Fibroblast of upper back skin (primary cell): ENCODE measurements at places on chromosomes 1 and 21.

DNA sequence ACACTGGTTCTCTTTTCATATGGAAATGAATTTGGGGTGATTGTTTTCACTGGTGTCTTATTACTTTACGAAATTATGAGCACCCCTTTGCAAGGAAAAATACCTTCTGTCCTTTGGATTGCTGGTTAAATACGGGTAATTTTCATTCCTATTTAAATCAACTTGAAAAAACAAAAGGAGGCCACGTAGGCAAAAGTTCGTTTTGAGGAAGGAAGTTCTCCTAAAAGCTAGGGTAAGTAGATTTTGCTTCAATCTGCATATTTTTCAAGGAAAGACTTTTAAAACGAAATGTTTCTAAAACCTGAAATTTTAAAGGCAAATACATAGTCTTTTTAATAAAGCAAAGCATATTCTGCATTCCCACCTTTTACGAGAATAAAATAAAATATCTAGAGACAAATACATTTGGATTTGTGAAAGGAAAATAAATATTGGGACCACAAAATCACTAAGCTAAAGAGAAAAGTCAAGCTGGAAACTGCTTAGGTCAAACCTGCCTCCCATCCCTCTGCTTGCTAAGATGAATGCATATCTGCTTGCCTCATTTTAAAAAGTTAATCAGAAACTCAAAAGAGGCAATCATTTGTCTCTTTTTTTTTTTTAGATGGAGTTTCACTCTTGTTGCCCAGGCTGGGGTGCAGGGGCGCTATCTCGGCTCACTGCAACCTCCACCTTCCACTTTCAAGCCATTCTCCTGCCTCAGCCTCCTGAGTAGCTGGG, 70.9 kb upstream of the ETS2 start:
- no peak for DNase-seq

GRCh38 chr21:26433386-26433785, 139.7 kb downstream of the CYYR1 start:
- DNase-seq = no peak

DNA sequence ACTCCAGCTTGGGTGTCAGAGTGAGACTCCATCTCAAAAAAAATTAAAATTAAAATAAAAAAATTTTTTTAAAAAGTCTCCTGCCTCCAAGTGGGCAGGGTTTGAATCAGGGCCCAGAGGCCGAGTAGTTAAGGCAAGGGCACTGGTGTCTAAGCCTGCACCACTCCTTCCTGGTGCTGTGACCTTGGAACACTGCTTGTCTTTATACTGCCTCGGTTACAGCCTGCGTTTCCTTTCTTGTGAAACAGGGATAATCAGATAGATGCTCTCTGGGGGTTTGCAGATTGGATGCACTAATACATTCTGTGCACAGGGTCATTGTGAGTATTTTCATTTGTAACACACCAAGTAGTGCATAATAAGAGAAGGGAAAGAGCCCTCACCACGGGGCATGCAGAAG, 58.4 kb upstream of the EFHD2 start:
- DNase-seq = no peak

DNA sequence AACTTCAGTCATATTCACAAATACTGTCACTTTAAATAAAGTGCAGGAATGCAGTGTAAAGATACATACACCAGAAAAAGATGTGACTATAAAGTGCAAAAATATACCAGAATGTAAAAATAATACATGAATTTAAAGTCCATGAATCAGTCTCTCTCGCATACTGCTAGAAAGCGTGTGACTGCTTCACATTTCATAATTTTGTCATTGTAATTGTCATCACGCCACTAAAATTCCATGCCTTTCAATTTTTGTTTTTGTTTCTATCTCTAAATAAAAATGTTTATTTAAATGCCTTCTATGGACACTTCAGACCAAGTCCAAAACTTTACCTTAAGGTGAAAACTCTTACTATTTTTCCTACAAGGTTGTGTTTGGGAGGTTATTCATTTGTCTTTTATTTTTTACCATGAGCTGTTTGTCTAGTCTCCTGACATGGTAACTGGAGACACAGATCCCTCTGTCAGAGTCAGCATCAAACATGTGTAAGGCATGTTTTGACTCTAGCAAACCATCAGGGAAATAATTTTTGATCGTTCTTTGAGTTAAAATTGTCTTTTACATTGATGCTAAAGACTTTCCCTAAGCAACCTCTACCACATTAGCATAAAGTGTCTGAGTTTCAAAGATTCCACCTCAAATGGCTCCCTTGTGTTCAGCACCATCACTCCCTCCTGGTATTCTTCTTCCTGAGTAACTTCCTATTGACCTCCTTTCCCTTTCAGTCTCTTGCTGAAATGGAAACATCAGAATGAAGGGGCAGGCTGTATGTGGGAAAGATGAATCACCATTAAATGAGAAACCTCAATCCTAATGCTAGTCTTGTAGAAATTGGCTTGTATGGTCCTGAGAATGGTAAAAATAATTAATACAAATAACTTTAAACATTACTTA, 14.0 kb upstream of the AIM2 start:
- DNase-seq = peak; percentile 65

DNA sequence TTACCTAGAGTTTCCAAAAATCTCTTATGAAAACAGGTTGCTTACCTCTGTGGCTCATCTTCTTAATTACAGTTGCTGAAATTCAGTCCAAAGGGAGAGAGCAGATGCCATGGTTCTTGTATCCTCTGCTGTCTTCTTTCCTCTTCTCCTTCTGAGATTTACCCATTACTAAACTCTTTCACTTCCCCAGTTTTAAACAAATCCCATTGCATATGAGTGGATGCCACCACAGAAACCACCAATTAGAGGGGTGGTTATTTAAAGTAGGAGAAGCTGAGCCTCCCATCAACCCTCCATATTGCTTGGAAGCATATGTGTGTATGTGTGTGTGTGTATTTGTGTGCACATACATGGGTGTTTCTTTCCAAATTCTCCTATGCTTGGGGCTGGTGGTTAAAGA, 128.5 kb upstream of the KCNK1 start:
- DNase-seq = no peak

- DNase-seq = no peak
These were observed 1203.9 kb downstream of the AMY1C start for GRCh38 chr1:104953555-104953954.

GRCh38 chr1:203621559-203622262, 4.9 kb upstream of the ATP2B4 start:
- no peak for DNase-seq

GRCh38 chr1:53134961-53135734, 7.3 kb downstream of the SLC1A7 start:
- no peak for DNase-seq

DNA sequence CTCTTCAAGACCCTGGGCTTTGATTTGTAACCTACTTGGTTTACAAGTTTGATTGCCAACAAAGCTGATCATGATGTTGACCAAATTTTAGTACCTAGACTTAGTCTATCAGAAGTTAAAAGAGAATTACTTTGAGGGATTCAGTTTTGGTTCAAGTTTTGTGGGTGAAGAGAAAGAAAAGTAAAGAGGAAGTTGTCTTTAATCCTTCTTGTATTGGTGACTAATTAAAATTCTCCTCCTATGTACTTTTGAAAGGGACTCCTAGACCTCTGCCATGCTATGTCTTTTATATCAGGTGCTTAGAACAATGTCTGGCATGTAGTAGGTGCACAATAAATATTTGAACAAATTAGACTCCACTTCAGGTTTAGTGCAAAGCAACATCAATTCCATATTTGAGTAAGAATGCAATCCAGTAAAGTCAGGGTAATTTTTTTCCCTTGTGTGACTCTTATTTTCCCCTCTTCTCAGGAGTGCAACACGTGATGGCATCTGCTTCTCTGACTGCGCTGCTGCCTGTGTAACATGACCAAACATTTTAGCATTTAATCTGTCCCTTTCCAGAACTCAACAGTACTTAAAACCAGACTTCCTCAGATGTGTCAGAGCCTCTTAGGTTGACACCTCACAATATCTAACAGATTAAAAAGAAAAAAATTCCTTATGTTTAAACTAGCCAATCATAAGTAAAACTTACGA, 41.1 kb upstream of the KCNQ4 start:
- peak; percentile 10 for DNase-seq

GRCh38 chr1:87203904-87204303, 124.8 kb upstream of the LMO4 start:
- DNase-seq = peak; percentile 73

DNA sequence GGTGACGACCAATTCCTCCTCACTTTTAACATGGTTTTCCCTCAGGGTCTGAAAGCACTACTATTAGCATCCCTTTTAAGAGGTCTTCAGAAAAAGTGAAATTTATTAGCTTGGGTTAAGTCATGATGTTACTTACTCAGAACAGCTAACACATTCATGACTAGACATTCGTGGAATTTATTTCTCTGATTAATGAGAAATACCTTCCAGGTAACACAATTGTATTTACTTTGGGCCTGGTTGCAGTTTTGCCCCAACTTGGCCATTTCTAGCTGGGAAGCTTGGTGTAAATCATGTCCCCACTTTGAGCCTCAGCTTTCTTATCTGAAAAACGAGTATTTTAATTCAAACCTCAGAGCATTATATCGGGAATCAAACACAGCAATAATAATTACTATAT, 119.2 kb upstream of the SPATA6 start:
- DNase-seq = no peak

- DNase-seq = no peak
These were observed 27.8 kb upstream of the MPC2 start for GRCh38 chr1:167964646-167965045.

- DNase-seq = peak; percentile 34
These were observed 127.8 kb upstream of the GREM2 start for GRCh38 chr1:240739754-240740153.

GRCh38 chr1:158121604-158122254, 59.0 kb upstream of the CD1D start:
- DNase-seq = peak; percentile 56

DNA sequence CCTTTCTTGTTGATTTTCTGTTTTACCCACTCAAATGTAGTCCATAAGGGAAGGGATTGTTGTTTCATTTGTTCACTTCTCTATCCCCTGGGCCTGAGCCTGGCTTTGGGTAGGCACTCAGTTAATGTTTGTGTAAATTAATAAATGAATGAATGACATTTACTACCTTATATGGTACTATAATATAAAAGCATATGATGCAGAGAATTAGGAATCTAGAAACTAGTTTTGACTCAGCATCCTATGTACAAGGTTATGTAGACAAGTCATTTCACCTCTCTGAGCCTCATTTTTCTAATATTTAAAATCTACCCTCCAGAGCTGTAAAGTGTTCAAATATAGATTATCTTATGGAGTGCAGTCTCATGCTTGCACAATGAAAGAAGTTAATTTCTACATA, 68.9 kb upstream of the S1PR1 start:
- DNase-seq = peak; percentile 23

DNA sequence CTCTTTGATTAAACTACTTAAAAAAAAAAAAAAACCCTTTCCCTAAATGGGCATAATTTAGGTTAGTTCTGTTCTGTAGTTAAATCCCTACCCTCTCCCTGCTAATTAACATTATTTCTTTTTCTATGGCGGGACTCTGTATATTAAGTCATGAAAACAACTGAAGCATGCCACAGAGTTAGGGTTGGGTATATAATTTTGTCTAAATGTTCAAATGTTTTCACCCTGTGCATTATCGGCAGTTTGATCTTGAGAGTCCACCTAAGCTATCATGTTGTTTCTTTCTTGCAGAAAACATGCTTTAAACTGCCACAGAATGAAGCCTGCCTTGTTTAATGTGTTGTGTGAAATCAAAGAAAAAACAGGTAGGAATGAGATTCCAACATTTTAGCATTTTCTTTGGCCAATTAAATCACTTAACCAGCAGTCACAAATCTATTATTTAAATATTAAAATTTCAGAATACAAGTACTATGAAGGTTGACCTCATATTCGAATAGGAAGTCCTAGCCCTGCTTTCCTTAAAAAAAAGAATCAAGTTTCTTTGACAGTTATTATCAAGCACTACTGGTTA, 4.0 kb downstream of the PBX1 start:
- DNase-seq = no peak

DNA sequence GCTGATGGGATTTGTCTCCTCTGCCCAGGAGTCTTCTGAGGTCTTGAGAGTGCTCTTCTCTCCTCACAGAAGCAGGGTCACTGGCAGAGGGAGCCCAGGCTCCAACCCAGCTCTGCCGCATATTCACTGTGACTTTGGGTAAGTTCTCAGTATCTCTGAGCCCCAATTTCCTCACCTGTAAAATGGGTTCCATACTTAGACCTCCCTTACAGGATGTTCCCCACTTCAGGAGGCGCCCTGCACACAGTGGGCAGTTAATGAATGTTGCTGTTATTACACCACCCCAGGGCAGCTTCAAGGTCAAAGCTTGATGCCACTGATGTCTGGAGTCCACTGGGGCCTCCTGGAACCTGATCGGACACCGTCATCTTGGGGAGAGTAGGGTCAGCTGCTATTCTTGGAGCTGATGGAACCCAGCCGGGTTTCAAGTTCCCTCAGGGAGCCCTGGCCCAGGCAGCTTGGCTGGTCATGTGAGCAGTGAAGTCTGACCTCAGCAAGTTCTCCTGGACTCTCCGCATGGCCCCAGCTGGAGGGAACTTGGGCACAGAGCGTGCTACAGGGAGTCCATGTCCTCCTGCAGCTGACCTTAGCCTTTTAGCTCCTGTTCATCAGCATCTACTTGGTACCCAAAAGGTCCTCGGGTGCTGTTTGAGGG, 21.8 kb downstream of the COA7 start:
- no peak for DNase-seq

- no peak for DNase-seq
These were observed 158.0 kb upstream of the PROX1 start for GRCh38 chr1:213829780-213830179.

DNA sequence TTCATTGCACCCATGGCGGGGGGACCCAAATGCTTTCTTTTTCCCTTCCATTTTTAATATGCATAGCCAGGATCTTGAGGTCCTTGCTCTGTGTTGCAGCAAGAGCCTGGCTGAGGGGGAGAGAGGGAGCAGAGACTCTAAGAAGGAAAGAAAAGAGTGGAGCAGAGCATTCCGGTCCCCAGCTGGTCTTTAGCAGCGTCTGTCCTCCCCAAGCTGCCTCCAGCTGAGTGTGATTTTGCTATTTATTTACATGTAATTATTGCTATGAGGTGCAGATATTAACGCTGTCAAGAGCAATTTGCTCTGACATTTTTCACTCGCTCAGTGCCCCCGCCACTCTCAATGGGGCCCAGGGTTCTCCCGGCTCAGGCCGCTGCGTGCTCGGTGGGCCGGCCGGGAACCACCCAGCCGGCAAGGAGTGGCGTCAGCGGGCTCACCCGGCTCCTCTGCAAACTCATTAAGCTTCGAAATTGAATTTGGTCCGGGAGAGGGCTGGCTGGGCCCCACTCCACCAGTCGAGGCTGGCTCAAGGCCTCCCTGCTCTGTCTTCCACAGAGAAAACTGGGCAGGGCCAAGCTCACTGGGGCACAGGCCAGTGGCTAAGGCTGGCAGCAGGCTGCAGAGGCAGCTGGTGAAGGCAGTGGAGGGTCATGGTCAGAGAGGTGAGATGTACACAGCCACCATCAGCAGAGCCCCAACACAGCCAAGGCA, 93.2 kb downstream of the PAX7 start:
- DNase-seq = no peak
